ENCODE measurements at places on chromosomes 7 and 10.
A peak's percentile ranks its signal among the peaks of the same experiment; 100 is the strongest.

DNA sequence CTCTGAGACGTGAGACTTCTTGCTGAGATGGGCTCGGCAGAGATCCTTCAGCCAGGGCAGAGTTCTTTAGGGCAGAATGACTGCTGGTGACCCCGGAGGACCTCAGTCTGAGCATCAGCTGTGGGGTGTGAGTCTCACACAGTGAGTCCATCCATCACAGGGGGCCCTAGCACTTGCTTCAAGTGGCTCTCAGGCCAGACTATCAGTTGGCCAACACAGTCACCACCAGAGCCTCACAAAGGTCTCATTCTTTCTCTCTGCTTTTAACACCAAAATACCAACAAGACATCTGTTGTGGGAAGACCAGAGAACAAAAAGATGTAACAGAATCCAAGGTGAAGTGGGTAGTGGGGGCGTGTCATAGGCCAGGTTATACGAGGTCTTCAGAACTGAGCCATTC lies 345.6 kb upstream of the NRP1 start:
- DNase-seq, result no peak

- no peak for DNase-seq
Observed at GRCh38 chr10:4568731-4569130, 257.3 kb upstream of the AKR1E2 start.

DNA sequence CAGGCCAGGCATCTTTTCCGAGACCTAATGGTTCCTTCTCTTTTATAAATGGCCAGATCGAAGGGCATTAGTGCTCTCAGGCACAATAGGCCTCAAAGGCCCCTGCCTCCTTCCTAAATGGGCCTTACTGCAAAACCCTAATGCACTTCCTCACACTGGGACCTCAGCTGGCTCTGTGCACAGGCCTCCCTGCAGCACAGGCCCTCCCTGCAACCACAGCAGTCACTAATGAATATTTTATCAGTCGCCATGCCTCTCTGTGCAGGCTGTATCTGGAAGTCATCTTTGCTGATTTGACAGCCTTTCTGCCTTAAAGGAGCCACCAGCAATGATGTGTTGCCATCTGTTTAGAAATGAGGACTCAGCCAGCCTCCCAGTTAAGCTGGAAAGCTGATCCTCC lies 54.9 kb upstream of the SDK1 start:
- no peak for DNase-seq

GRCh38 chr7:39379416-39379815 lies 186.8 kb upstream of the YAE1 start:
- no peak for DNase-seq

GRCh38 chr10:71727105-71727737 lies 7.6 kb upstream of the C10orf105 start:
- DNase-seq, result peak; percentile 80

DNA sequence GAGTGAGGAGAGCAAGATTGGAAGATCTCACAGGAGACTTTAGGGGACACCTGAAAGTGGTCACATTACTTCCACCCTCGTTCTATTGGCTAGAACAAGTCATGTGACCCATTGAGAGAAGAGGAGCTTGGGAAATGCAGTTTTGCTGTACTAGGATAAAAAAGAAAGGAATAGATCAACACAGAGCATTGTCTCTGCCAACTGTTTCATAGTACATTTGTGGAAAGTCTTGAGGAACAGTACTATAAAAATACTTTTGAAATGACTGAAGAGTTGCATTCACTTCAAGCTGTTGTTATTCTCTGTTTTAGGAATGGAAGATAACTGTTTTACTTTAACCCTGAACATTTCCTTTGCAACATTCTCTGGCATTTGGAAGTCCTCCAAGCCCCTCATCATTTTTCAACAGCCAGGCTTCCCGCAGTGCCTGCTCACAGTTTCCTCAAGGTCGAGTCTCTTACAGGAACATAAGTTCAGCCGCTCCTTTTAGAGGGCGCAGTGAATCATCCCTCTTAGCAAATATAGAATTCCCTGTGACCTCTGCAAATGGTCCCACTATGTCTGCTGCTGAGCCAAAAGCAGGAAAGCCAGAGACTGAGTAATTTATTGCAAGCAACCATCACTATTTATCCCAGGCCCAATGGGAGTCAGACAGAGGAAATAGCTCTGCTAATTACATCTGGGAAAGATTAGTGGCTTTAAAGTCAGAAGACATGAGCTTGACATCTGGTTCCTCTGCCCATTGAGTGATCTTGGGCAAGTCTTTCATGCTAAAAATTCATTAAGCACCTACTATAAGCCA lies 40.7 kb downstream of the MRPL32 start:
- no peak for DNase-seq

DNA sequence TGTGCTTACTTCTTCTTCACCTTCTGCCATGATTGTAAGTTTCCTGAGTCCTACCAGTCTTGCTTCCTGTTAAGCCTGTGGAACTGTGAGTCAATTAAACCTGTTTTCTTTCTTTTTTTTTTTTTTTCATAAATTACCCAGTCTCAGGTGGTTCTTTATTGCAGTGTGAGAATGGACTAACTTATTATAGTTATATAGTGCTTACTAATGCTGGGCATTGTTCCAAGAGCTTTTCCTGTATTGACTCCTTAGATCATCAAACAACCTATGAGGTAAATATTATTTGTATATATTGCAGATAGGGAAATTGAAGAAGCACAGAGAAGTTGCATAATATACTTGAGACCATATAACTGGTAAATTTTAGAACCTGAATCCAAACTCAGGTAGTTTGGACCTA lies 98.1 kb downstream of the MBL2 start:
- no peak for DNase-seq

- no peak for DNase-seq
Observed at GRCh38 chr7:77458786-77459185, 42.6 kb upstream of the GSAP start.
